ENCODE measurements at places on chromosomes 1 and 21.

DNA sequence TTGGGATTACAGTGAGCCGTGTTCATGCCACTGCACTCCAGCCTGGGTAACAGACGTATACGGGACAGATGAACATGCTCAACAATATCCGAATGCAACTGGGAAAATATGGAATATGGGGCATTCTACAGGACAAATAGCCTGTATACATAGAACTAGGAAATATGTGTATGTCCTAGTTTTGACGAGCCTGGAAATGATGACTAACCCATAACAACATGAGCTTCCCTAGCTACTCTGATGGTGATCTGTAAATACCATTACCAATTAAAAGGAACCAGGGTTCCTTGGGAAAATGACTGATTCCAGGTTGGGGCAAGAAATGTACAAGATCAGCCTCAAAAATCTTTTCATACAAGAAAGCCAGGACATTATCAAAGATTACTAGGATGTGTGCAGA, 42.8 kb upstream of the ARTN start:
- DNase-seq: peak; percentile 28

GRCh38 chr1:233603478-233603877, 10.4 kb upstream of the KCNK1 start:
- DNase-seq: peak; percentile 67

DNA sequence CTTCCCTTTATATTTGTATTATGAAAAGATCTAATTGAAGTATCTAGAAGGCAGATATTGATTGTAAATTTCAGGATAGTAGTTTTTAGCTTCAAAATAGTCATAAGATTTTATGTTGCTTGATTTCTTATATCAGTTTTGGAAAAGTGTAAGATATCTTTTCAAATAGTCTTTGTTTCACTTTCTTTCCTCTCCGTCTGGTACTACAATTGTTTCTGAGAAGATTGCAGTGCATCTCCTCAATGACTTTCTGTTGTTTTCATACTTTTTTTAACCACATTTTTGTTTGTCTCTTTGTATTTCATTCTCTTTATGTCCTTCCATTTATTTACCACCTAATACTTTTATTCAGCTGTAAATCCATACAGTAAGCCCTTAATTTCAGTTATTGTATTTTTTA, 964.6 kb upstream of the B3GALT2 start:
- DNase-seq: no peak

- peak; percentile 80 for DNase-seq
Measured at GRCh38 chr1:44924835-44925464, 61.4 kb downstream of the EIF2B3 start.

DNA sequence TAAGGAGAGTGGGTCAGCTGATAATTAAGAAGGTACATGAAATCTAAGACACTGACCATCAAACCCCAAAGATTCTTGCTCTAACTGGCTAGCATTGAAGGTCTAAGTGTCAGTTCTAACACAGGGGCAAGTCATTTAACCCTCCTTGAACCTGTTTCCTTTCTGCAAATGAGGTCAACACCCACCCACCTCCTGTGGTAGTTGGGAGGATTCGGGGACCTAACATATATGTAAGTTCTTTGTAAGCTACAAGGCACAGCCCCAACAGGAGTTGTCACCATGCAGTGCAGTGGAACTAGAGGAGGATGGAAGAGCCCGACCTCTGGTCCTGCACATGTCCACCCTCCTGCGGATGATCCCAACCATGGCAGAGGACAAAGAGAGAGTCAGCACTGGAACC, 2.4 kb downstream of the NUDT17 start:
- DNase-seq: no peak

GRCh38 chr1:221669441-221669840, 72.4 kb downstream of the DUSP10 start:
- DNase-seq: no peak

DNA sequence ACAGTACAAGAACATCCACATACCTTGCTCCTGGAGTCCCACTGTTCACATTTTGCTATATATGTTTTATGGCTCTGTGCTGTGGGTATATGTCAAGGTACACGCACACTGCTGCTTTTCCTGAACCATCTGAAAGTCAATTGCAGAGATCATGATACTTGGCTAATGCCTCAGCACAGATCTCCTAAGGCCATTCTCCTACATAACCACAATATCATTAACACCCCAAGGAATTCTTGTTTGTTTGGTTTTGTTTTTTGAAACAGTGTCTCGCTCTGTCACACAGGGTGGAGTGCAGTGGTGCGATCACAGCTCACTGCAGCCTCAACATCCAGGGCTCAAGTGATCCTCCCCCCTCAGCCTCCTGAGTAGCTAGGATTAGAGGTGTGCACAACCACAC, 16.0 kb downstream of the CTNNBIP1 start:
- DNase-seq: peak; percentile 33

DNA sequence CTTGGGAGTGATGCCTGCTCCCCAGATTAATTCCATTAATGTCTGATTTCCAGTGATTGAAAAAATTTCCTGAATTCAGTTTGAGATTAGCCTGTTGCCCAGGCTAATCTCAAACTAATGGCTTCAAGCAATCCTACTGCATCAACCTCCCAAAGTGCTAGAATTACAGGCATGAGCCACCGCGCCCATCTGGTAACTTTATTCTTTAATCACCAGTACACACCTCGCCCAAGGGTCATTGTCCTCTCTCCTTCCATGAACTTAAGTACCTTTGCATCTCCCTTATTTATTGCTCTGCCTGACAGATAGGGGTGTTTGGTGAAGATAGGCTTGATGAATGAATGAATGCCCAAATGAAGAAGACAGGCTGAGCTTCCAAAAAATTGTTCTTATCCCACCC, 366.5 kb downstream of the SIPA1L2 start:
- no peak for DNase-seq

DNA sequence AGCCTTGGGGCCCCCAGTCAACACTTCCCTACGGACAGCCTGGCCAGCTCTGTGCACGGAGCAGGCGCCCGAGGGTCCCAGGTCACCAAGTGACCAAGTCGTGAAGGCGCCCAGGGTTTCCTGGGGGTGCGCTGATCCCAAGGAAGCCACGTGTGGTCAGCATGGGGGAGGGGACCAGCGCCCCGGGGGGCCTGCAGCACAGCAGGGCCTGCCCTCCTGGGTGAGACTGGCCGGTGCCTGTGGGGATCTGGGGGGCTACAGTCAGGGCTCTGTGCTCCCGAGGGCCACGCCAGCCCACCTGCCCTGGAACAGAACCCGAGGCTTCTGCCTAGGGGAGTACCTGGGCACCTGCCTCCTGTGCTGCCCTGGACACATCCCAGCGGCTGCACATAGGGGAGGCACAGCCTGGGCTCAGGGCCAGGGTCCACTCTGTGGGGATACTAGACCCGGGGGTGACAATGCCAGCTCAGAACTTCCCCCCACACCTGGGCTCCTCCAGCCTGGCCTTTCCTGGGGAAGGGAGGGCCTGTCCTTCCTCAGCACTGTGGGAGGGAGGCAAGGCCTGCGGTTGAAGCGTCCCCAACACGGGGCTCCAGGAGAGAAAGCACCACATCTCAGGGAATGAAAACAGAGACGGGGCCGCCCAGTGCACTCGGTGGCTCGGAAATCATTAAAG, 6.2 kb upstream of the POFUT2 start:
- no peak for DNase-seq

DNA sequence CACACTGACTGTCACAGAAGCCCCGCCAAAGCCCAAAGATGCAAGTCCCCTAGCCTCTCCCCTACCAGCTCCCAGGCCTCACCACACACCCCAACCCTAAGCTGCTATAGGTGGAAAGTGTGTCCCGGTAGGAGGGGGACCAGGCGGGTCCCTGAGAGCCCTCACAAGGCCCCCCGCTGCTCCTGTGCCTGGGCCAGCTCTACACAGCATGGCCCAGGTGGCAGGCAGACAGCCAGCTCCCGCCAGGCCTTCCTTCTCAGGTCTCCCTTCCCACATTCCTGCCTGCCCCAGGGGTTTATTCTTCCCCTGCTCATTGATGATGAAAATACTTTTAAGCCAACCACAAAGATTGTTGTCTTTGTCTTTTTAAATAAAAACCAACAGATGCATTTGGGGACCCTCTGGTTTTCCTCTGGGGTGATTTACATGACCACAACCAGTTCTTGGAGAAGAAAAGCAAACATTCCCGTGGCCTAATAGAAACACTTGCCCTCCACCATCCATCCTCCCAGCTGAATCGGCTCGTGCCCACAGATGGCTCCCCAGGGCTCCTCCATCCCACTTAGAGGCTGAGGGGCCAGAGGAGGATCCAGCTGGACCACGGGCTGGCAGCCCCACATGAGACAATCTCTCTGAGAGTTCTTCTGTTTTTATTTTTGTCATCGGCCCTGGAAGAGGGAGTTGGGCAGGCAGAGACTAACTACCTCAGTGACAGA, 93.1 kb downstream of the DMRTB1 start:
- peak; percentile 43 for DNase-seq

- peak; percentile 52 for DNase-seq
Measured at GRCh38 chr1:72936151-72936740, 653.9 kb upstream of the NEGR1 start.

- DNase-seq: no peak
Measured at GRCh38 chr1:151827853-151828252, 3.7 kb downstream of the RORC start.

DNA sequence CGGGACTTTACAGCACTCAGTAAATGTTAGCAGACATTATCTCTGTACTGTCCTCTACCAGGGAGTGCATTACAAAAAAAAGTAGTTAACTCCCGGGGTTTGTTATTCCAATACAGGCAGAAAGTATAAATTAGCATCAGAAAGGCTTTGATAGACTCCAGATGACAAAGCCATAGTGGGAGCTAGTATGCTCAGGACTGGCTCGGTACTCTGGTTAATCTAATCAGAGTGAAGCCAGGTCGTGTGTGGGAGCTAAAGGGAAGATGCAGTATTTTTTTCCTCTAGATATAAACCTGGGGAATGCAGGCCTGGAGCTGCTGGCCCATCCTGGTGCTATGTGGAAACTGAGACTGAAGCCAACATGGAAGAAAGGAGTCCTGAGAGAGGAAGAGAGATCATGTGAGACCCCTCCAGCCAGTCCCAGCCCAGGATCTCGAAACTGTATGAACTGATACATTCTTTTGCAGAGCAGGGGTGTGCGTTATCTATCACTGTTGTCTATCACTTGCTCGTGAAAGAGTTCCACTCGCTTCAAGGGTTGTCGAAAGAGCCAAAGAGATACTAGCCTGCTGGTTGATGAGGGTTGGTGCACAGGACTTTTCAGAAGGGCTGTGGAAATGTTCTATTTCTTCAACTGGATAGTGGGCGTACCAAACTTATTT, 125.8 kb downstream of the PLPP3 start:
- no peak for DNase-seq

GRCh38 chr1:45803299-45803780, at the start of gene MAST2:
Gene MAST2, plus strand, starts transcription at chr1:45803612. Its CDS starts 284 bp downstream, at chr1:45803896.
- DNase-seq: peak; percentile 90

DNA sequence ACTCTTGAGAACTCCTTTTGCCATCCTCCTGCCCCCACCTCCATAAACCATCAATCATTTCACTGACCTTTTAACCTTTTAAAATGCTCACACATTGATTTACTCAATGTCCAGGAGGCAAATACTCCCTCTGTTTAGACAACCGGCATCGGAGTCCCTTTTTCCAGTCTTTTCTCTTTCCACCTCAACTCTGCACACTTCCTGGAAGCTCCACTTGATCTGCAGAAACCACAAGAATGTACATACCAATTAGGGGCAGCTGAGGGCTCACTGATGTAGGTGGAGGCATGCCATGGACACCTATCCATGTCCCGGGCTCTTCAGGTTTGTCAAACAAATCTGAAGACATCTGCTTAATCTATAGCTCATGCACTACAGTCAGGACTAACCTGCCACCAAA, 5.3 kb upstream of the AMIGO1 start:
- no peak for DNase-seq

- DNase-seq: peak; percentile 78
Measured at GRCh38 chr1:31750858-31751510, 13.2 kb downstream of the ADGRB2 start.

GRCh38 chr1:174569240-174569639, 121.5 kb downstream of the GPR52 start:
- no peak for DNase-seq

GRCh38 chr1:37764888-37765441, at the start of gene EPHA10:
Gene EPHA10, minus strand, starts transcription at chr1:37765120. Its CDS starts 54 bp downstream, at chr1:37765066.
- DNase-seq: no peak

GRCh38 chr1:157007306-157007705, 38.2 kb downstream of the ARHGEF11 start:
- no peak for DNase-seq

- peak; percentile 56 for DNase-seq
Measured at GRCh38 chr1:197787056-197787455, 11.8 kb upstream of the DENND1B start.

GRCh38 chr1:27070390-27071048, 57.9 kb upstream of the TENT5B start:
- DNase-seq: no peak

DNA sequence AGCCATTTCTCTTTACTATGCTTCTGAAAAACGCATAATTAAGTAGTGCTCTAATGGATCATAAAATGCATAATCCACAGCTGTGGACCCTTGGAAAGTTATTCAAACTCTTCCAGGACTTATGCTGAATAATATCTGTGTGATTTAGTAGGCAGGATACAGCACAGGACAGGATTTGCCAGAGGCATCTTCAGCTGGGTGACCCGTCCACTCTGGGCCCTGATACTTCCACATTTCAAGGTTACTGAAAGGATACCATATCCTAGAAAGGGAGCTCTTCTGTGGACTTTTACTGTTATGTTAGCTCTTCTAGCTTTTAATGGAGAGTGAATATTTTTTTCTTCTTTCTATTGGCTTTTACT, 49.6 kb downstream of the MAP10 start:
- DNase-seq: no peak

DNA sequence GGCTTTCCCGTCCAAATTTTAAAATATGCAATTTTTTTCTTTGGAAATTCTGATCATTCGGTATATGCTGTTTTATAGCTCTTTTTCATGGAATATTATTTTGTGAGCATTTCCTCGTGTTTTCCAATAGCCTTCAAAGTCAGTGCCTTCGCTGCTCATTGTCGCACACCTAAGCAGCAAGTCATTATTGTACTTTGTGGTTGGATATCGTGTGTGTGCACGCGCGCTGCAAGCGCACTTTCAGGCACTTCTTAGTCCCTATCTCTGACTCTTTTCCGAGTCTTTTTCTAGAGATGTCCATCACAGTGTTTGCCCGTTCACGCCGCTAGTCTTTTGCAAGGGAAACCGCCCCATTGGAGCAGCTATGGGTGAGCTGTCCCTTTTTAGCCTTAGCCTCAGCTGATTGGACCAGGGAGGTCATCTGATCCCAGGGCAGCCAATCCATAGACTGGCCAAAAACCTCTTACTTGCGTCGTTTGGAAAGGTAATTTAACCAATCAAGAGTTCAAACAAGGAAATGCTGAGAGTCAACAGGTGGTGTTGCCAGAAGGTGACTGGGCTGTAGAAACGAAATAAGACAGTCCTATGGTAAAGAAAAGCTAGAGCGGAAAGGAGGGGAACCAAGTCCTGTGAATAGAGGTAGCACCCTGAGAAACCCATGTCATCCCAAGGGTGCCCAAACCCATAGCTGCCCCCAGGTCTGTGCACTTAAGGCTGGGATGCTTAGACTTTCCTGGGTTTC, 710 bp upstream of the HYI start:
- peak; percentile 88 for DNase-seq

- no peak for DNase-seq
Measured at GRCh38 chr1:67573311-67573872, 111.6 kb upstream of the GADD45A start.

All from fibroblast of skin of right biceps (primary cell).